ENCODE measurements at places on chromosomes 11 and 22.

DNA sequence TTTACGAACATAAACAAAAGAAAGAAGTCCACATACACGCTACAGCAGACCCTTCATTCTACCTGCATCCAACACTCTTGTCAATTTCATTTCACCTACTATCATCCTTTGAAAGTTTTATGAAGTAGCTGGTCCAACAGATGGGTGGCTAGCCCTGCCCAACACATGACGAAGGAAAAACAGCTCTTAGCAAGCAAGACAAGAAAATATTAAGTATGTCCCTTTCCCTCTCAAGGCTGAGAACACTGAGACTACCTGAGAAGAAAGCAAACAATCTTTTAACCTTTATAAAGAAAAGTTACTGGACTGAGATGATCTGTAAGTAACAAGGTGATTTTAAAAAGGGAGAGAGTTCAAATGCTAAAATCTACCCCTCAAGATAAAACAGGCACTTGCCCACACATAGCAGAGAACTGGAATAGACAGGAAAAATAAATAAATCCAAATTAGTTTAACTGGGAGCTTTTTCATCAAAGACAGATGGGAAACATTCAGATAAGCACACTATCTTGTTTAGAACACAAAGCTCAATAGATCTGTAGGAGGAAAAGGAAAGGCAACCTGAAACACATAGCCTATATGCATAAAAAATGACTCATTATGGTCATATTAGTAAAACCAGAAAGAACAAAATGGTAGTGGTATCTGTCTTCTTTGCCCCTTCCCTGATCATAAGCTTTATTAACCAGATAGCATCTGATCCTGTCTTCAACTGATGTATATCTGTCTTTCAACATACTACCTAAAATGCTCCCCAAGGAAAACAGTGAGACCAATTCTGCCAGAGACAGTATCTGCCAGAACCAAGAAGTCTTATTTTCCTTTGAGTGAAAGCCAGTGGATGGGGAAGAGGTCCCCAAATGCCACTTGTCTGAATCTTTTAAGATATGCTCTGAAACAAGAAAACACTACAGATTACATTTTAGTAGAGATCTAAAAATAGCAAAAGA, 104.3 kb downstream of the MRTFA start:
- DNase-seq: peak; percentile 62

DNA sequence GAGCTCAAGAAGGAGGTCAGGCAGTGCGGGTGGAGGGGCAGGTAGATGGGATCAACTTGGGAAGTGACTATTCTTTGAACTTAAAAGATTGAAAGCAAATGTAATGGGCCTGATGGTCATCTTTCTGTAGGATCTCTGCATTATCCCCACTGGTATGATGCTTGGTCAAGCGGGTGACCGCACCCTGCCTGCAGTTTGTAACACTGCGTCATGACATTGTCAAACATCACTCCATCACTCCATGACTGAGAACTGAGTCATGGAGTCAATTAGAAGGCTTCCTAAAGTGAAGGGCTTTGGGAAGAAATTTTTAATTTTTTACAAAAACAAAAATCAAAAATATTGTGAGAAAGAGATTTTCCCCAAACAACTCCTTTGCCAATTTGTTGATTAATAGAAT, 62.4 kb upstream of the BMAL1 start:
- no peak for DNase-seq

- no peak for DNase-seq
These were observed 36.1 kb upstream of the TTLL12 start for GRCh38 chr22:43222987-43223386.

DNA sequence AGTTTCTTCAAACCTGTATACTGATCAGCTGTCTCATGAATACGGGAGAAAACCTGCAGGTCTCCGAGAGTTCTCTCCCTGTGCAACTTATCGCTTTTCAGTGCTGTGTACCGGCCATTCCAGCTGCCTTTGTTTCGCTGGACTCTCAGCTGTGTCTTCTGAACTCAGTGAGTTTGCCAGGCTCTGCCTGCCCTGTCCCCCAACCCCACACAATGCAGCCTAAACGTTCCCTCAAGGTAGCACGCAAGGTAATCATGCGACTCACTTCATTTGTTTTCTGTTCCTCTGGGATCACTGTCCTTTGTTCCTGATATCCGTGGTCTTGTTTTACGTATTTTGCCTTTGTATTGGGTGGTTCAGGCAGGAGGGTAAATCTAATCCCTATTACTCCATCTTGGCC, 13.5 kb downstream of the RBM7 start:
- DNase-seq: no peak

GRCh38 chr22:19801340-19802000, 40.9 kb downstream of the TBX1 start:
- no peak for DNase-seq

DNA sequence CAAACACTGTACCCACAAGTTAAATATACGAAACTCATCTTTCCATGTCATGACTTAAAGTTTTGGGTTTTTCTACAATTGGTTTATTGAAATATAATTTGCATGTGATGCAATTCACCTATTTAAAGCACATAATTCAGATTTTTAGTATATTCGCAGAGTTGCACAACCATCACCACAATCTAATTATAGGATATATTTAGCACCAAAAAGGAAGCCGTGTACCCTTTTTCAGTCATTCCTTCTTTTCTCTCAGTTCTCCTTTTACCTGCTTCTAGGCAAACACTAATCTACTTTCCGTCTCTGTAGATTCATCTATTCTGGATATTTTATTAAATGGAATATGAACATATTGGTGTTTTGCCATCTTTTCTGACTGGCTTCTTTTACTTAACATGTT, 1458.1 kb upstream of the TENM4 start:
- DNase-seq: no peak

GRCh38 chr22:24095826-24096757, 85.0 kb downstream of the CABIN1 start:
- DNase-seq: no peak

GRCh38 chr11:81895258-81895657, 838.4 kb downstream of the FAM181B start:
- DNase-seq: no peak

DNA sequence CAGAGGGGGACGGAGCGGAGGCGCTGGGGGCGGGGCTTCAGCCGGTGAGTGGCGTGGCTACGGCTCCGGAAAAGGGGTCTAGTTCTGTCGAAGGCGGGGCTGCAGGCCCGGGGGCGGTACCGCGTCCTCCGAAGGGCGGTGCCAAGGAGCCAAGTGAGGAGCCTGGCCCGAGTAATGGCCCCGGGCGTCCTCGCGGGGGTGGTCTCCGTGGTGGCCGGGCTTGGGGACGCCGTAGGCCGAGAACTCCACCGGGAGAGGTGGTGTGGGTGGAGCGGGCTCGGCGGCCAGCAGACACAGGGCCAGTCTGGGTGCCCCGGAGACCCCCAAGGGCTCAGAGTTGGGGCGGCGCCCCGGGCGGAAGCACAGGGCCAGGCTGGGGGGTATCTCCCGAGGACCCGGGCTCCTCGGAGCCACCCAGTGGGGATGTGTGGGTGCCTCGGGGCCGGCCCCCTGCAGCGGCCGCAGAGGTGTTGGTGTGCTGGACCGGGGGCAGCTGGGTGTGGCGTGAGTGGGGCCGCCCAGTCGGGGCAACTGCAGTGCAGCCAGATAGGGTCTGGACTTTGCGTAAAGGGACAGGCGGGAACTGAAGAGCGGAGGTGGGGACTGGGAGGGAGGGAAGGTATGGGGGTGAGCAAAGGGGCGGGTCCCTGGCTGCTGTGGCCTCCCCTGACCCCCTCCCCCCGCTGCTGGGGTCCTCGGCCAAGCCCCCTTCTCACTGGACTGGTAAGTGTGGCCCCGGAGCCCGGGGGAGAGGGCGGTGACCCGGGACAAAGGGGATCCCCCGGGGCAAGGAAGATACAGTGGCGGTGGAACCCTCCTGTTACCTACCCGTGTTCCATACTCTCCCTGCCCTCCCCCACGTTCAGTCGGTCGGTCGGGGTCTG, 838 bp downstream of the FKBP2 start:
- no peak for DNase-seq
